Substantia nigra (tissue), 51 donors: ENCODE measurements at places on chromosomes 7 and 10.

DNA sequence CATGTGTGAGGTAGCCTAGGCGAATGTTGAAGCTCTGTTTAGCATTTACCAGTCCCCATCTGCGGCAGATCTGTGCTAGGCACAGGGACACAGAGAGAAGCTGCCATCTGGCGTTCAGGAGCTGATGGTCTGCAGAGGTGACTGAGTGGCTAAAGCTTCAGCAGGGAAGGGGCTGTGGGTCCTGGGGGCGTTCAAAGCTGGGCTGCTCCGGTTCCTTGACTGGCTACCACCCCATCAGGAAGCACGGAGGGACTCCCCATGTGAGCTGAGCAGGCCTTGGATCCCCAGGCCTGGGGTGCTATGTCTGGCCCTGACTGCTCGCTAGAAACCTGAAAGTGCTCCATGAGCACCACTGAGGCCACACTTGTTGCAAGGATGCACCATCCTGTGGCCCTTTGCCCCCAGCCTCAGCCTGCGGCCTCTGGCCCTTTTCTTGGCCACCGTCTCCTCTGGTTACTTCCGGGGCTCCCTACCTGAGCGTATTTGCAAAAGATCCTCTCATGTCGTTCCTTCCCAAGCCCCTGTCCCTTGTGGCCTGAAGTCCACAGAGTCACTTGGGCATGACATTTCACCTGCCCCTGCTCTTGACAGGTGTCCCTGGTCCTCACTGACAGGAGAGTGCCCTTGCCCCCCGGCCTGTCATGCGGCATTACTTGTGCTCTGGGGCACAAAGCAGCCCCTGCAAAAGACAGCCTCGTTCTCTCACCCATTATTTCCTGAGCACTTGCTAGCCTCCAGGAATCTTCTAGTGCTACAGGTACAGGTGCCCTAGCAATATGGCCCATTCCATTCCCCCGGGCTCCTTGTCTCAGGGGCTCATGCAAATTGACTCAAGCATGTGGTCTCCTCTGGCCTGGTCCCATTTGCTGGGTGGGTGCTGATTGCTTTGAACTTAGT, 108.1 kb downstream of the GLRX3 start:
- no peak for DNase-seq

DNA sequence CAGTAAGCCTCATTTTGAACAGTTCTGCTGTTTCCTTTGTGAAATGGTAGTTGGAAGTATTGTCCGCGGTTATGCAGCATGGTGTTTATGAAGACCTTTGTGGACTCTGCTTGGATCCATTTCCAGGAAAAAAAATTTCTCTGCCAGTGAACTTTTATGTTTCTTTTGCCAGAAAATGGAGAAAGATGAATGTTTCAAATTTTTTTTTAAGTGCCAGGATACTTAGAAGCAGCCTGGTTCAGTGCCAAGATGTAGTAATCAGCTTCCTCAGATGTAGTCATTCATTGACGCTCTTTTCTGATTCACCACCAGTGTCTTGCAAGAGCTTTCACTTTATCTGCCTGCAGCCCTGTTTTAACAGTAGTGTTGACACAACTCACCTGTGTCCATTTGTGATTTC, 258.2 kb downstream of the SDK1 start:
- no peak for DNase-seq

GRCh38 chr10:70341016-70341415, 41.4 kb downstream of the LRRC20 start:
- no peak for DNase-seq

GRCh38 chr7:13106513-13106912, 419.1 kb downstream of the ARL4A start:
- DNase-seq: no peak
